Islet precursor cell (in vitro differentiated cells): ENCODE measurements at places on chromosomes 2 and 18.

DNA sequence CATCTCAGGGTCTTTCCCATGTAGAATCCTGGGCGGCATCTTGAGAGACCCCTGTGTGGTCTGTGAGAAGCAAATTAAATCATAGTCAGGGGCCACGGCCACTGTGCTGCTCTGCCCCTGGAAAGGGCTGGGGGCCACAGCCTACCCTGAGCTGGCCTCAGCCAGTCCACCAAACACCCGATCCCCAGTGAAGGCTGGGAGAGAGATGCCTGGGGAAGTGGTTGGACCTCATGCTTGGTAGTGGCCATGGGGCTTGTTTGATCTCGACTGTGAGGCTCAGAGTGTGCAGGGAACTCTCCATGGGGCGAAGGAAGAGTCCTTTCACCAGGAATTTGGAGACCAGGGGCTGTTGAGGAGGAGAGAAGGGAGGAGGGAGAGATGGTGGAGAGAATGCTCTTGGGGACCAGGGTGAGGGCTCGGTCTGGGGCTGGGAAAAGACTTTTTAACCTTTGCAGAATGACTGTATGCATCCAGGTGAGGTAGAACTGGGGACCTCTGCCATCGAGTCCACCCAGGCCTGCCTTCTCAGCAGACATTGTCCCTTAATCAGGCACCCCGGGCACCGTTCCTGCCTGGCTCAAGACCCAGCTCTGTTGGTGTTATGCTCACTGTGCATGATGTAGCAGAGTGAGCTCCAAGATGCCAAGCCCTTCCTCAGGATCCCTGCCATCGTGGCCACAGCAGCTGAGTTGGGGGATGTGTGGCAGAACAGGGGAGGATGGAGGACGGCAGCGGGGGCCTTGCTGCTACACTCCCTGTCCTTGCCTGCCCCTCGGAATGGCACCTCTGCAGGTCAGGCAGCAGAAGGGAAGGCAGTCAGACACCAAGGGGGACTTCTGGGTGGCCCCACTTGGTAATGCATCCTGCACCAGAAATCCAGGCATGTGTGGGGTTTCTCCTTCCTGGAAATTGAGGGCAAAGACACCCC lies 249.9 kb downstream of the DYSF start:
- no peak for DNase-seq

DNA sequence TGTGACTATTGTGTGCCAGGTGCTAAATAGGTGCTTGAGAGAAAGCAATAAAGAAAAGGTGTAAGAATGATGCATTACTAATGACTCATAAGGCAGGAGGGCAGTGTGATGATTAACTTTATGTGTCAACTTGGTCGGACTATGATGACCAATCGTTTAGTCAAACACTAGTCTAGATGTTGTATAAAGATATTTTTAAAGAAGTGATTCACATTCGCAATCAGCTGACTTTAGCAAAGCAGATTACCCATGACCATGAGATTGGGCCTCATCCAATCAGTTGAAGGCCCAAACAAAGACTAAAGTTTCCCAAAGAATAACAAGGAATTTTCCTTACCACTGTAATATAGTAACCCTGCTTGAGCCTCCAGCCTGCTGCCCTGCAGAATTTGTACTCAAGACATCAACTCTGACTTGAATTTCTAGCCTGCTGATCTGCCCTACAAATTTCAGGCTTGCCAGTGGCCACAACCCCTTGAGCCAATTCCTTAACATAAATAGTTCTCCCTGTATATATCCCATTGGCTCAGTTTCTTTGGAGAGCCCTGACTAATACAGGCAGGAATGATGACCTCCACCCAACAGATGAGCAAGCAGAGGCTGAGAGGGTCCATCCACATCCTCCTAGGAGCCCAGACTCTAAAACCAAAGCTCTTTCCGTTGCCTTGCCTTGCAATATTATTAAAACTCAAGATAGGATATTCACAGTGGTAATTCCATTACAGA lies 132.6 kb downstream of the ACTR3 start:
- DNase-seq = peak; percentile 58

DNA sequence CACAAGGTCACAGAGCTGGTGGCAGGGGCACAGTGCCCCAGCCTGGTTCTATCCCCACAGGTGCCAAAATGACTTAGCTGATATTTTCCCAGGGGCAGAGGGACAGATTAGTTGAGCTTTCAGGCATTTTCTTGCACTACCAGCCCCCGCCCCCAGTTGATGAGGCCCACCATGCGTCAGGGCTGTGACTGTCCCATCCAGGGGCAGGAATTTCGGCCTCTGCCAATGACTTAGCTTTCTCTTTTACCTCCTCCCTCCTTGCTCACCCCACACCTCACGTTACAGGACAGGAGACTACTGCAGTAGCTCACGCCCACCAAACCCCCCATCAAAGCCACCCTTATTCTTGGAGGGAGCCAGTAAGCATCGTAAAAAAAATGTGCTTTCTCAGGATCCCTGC lies 31.5 kb downstream of the MRO start:
- no peak for DNase-seq

- DNase-seq = peak; percentile 37
Measured at GRCh38 chr2:44932079-44932478, 9.4 kb upstream of the SIX3 start.

GRCh38 chr2:134173338-134174016 lies 80.4 kb upstream of the MGAT5 start:
- DNase-seq = no peak

- DNase-seq = peak; percentile 51
Measured at GRCh38 chr18:703213-703967, 9.0 kb downstream of the ENOSF1 start.

GRCh38 chr2:191041418-191042161 lies 27.6 kb upstream of the STAT1 start:
- DNase-seq = peak; percentile 95

DNA sequence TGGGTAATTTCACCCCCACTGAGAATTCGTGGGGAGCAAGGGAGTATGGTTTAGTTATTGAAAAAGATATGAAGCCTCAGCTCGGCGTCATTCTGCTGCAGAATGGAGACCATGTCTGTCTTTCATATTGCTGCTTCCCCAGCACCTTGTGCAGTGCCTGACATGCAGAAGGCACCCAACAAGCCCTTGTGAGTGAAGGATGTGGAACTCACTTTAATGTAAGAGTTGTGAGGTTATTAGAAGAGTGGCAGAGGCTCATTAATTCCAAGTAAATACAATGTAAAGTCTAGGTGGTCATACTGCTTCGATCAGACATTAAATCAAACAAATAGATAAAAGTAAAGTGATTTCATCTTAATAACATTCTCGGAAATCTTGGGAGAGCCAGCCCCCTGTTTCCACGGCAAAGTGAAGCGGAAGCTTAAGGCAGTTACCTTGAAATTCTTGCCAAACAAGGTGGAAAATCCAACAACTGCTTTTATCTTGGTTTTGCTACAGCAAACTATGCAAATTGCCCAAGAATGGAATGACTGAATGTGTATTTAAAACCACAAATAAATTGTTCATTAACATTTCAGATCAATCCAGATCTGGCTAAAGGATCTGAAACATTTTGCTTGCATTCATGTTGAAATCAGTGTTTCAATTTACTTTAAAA lies 9.6 kb downstream of the CFAP221 start:
- DNase-seq = peak; percentile 12

GRCh38 chr2:198143156-198143555 lies 338.8 kb downstream of the PLCL1 start:
- no peak for DNase-seq
